OCI-LY7 (cell line): ENCODE measurements at places on chromosomes 3 and 15.

GRCh38 chr3:46986055-46986730 is 6.7 kb downstream of the NBEAL2 start:
- peak; percentile 63 for DNase-seq

GRCh38 chr3:56989169-56989976 is 71.1 kb upstream of the SPATA12 start:
- no peak for DNase-seq

DNA sequence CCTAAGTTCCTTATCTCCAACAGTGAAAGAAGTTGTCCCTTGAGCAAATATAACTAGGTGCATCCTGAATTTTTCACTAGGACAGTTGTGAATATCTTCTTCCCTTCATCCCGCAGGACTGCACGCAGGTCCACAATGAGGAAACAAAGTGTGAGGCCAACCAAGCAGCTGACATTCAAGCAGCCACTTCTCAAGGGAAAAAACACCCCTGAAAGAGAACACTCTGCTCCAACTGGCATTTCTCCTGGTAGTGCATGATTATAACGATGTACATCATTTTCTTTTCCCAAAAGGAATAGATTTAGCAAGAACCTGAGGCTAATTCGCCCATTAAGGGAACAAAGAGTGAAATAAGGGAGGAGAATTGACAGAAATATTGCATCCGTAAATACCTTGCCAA is 74.5 kb downstream of the ANXA2 start:
- DNase-seq: no peak

DNA sequence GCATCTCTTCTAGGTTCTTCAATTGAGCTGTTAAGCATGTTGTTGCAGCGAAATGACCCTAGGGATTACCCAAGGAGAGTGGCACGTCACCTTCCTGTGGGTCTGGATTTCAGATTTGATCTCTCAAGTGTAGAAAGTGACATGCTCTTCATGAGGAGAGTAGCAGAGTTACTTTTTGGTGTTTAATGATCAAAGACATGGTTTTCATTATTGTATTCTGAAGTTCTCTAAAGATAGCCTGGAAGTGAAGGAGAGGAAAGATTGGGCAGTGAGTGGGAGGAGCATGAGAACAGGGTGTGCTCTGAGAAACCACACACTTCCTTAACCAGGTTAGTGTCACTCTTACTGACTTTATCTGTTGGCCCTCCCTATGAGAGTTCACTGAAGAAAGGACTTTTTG is 153.6 kb downstream of the AKAP13 start:
- DNase-seq: no peak

- no peak for DNase-seq
These were observed 30.2 kb downstream of the IDH3A start for GRCh38 chr15:78179286-78179840.

GRCh38 chr3:111765136-111765535 is 93.9 kb upstream of the PHLDB2 start:
- DNase-seq: no peak

GRCh38 chr3:79994397-79994796 is 226.6 kb upstream of the ROBO1 start:
- DNase-seq: no peak

GRCh38 chr15:49372366-49372765 is 50.7 kb upstream of the FGF7 start:
- no peak for DNase-seq

DNA sequence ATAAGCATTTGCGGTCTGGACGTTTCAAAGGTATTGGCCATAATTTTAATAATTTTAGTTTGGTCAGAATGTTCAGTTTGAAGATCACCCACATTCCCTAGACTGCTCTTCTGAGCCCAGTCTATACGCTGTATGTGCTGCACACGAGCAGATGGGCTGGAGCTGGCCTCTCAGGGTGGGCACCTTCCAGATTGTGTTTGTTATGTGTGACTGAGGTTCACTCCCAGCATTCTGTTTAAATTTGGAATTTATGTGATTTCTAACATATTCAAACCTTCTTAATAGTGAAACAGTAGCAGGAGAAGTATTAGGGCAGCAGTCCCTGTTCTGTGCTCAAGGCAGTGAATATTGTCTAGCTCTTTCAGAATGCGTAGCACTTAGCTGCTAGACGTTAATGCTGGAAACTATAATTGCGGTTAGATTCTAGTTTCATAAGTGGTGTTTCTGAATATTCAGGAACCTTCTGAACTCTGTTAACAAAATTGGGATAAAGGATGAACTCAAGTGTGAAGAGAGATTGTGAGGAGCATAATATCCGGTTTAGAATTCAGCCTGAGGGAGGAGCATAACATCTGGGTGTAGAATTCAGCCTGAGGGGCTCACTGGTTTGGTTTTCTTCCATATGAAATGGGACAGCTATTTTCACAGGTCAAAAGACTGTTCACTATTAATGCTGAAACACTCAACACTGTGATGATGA is 68.6 kb upstream of the RPL35A start:
- no peak for DNase-seq

GRCh38 chr3:178048768-178049167 is 487.5 kb upstream of the KCNMB2 start:
- no peak for DNase-seq

DNA sequence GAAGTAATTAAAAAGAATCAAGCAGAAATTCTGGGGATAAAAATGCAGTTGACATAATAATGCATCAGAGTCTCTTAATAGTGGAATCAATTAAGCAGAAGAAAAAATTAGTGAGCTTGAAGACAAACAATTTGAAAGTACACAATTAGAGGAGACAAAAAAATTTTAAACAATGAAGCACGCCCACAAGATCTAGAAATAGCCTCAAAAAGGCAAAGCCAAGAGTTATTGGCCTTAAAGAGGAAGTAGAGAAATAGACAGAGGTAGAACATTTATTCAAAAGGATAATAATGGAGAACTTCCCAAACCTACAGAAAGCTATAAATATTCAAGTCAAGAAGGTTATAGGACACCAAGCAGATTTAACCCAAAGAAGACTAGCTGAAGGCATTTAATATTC is 113.3 kb downstream of the TBC1D2B start:
- no peak for DNase-seq

DNA sequence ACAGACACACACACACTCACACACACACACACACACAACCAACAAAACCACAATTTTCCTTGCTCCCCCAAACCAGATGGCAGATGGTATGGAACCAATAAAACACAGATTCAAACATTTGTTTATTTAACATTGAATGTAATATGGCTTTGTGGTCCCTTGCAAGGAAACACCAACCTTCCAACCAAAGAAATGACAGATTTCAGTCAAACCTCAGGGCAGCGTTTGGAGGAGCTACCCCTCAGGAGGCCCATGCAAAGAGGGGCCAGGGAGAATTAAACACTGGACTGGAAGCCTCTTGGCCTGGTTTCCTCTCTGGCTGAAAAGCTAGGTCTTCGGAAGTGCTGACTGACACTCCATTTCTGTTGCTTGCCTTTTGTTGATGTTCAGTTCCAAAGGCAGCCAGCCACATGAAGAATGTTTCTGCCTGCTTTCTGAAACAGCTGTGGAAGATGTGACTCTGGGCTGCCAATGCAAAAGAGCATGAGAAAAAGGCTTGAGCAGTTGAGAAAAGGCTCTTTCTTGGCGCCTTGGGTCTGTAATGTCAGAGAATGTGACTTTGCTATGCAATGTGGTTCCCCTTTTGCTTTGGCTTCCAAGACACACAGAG is 296.1 kb downstream of the RPLP1 start:
- no peak for DNase-seq

DNA sequence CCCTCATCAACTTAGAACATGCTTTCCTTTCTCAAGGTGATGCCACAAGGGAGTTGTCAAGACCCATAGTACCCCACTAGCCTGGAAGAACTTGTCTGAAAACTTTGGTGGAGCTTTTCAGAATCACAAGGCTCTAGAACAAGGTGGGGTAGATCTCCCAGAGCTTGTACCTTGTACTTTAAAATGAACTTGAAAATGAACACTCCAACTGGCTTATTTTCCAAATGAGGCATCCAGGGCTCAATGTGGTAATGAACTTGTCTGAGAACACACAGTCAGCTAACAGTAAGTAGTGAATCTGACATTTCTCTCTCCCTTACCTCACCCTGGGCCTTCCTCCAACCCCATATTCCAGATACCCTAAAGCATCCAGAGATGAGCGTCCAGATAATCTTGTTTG is 81.8 kb upstream of the THBS1 start:
- no peak for DNase-seq

DNA sequence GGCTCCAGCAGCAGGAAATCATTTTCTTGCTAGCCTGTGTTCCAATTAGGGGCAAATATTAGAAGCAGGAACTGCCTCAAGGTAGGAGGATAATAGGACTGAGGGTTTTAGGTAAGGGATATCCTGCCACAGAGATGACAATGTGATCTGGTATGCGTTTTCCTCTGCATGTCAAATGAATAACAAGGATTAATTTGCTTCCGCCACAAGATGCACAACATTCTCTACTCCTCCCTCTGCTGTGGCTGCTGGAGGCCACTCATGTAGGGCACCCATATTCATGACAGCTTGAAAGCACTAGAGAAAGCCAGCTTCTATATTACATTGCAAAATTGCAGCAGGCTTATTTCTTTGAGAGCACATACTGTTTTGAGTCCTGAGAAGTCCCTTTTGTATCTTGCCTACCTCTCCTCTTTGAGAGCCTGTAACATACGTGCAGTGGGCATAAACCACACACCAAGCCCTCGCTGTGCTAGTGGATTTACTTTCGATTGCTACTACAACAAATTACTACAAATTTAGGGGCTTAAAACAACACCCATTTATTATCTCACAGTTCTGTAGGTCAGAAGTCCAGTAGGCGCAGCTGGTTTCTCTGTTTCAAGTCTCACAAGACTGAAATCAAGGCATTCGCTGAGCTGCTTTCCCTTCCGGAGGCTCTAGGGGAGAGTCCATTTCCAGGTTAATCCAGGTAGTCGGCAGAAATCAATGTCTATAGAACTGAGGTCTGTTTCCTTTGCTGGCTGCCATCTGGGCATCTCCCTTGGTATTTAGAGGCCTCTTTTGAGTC is 5.9 kb upstream of the CD47 start:
- DNase-seq: no peak

DNA sequence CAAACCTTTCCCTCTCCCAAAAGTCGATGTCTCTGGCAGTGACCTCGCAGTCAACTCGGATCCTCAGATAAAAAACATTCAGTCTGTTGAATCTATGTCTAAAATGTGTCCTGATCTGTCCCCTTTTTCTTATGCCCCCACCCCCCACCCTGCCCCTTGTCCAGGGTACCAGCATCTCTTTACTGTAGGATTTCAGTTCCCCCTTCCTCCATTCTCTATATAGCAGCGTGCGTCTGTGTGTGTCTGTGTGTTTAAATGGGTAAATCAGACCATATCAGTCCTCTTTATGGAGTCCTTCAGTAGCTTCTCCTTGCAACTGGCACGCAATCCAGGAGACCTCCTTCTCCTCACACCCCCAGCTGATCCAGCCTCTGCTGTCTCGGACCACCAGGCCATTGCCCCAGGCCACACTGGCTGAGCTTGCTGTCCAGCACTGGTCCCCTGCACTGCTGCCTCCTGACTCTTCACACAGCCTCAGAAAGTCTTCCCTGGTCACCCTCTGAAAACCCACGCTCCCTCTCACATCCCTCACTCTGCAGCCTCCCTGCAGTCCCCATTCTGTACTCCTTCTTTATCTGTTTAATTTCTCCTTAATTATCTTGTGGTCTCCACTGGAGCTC is 1.5 kb downstream of the LRRK1 start:
- DNase-seq: peak; percentile 67

DNA sequence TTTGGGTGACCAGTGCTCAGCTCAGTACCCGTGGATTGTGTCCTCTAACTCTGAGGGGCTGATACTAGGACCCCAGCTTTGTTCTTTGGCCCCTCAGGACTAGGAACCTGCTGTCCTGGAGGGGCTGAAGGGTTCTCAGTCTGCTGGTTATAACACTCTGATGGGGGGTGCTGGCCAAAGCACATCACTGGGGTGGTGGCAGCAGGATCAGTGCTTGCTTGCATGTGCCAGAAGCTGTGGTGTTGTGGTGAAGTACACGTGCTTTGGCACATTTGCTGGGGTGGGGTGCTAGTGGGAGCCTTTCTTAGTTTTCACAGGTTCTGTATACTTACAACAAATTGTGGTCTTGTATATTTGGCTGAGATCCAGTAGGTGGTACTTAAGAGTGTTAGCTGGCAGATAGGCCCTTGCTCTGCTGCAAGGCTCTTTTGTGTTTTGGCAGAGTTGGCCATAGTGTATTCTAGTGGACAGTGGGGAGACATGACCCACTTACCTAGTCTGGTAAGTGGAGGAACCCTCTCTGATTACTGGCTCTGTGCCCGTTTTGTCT is 344.3 kb downstream of the EDEM1 start:
- no peak for DNase-seq

GRCh38 chr3:40310705-40311104 is 1.2 kb downstream of the EIF1B start:
- DNase-seq: no peak

DNA sequence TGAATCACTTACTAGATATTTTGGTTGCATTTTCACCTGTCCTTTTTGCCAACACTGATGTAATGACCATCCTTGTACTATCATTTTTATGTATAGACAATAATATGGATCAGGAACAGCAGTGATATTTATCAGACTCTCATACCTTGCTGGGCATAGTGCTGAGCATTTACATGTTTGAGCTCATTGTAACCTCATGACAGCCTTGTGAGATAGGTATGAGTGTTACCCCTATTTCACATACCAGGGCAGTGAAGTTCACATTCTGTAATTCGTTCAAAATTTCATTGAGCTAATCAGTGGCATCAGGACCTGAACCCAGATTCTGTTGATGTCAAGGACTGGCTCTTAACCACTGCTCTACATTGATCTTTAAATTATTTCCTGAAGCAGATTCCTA is 221.5 kb upstream of the TBL1XR1 start:
- no peak for DNase-seq

- no peak for DNase-seq
These were observed 12.0 kb upstream of the PCCB start for GRCh38 chr3:136237961-136238649.

DNA sequence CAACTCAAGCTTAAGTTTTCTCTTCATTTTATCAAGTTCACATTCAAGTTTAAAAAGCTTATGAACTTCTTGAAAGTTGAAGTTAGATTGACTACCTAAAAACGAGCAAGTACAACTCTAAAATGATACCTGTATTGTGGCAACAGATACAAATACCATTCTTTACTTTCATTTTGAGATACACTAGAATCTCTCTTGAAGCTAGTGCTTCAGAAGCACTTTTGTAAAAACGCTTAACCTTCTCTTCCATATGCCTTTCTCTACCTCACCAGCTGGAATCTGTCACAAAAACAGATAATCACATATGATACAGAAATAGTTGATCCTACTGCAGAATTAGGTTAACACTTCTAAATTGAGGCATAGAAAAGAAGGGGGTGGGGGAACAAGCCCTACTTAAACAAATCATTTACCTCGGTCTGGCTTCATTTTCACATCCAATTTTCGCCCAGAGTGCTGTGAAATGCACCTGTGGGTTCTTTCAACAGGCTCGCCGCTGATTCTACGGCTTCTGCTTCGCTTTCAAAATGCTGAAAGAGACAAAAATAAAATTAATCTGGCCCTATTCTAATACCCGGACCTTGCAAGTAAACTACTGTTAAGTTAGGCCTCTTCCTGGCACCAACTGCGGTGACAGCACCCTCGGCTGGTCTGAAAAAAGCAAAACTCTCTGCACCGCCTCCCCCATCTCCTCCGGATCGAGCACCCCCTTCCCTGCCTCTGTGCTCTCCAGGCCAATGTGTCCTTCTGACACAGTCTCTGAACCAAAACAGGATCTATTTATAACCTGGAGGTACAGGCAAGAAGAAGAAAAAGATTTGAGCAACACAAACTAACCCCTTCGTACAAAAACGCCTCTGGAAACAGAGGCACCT is 1.4 kb downstream of the ATOSA start:
- peak; percentile 76 for DNase-seq

GRCh38 chr3:169146179-169146665 is 517.3 kb downstream of the MECOM start:
- no peak for DNase-seq
